Foreskin melanocyte (primary cell): ENCODE measurements at places on chromosomes 7 and 10.

GRCh38 chr7:72099784-72100183, 312.4 kb downstream of the CALN1 start:
- no peak for DNase-seq

GRCh38 chr10:63383141-63383540, 82.6 kb downstream of the JMJD1C start:
- no peak for DNase-seq

GRCh38 chr10:122462533-122463465, 1.4 kb downstream of the HTRA1 start:
- DNase-seq, result no peak

DNA sequence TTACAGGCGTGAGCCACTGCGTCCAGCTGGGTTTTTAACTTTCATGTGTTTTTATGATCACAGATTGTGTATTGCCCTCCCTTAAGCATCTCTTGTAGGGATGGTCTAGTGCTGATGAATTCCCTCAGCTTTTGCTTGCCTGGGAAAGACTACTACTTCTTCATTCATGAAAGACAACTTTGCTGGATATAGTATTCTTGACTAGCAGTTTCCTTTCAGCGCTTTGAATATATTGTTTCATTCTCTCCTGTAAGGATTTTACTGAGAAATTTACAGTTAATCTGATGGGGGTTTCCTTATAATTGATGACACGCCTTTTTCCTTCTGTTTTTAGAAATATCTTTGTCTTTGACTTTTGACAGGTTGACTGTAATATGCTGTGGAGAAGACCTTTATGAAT, 33.2 kb downstream of the STK31 start:
- DNase-seq, result no peak

DNA sequence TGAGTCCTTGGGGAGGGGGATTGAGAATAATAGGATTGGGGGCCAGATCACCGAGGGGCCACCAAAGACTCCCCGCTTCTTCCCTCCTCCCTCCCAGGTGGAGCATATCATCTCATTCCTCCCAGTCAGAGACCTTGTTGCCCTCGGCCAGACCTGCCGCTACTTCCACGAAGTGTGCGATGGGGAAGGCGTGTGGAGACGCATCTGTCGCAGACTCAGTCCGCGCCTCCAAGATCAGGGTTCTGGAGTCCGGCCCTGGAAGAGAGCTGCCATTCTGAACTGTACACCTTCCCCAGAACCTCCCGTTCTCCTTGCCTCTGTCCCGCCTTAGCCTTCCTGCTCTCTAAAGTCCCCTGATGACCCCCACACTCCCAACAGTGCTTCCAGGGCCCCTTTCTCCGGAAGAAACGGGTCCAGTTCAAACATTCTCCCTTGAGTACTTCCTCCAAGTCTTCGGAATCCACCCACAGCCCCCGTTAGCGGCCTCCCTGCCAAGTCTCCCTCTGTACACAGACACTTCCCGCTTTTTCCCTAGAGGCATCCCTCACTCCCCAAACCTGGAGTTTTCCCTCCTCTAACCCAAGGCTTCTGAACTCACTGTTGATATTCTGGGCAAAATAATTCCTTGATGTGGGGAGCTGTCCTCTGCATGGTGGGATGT, 4.1 kb downstream of the FBXO24 start:
- DNase-seq, result no peak

- no peak for DNase-seq
Observed at GRCh38 chr10:80407812-80408241, 524 bp upstream of the PRXL2A start.

DNA sequence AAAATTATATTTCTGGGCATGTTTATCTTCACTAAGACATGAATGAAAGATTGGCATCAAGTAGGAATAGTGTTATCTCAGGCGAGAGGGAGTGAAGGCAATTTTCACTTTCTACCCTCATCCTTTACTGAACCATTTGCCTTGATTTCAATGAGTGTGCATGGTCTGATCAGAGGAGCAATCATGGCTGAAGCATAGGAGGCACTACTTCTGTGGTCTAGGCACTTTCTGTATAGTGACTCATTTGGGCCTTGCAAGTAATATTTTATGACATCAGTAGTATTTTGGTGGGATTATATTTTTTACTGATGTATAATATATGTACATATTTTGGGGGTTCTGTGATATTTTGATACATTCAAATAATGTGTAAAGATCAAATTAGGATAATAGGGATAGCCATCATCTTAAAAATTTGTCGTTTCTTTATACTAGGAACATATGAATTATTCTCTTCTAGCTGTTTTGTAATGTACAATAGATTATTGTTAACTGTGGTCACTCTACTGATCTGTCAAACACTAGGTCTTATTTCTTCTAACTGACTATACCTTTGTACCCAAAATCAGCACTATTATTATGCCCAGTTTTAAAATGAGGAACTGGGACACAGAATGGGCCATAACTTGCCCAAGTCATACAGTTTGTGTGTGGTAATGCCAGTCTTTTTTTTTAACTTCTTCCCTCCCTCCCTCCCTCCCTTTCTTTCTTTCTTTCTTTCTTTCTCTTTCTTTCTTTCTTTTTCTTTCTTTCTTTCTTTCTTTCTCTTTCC, 101.9 kb downstream of the RAB11FIP2 start:
- no peak for DNase-seq

DNA sequence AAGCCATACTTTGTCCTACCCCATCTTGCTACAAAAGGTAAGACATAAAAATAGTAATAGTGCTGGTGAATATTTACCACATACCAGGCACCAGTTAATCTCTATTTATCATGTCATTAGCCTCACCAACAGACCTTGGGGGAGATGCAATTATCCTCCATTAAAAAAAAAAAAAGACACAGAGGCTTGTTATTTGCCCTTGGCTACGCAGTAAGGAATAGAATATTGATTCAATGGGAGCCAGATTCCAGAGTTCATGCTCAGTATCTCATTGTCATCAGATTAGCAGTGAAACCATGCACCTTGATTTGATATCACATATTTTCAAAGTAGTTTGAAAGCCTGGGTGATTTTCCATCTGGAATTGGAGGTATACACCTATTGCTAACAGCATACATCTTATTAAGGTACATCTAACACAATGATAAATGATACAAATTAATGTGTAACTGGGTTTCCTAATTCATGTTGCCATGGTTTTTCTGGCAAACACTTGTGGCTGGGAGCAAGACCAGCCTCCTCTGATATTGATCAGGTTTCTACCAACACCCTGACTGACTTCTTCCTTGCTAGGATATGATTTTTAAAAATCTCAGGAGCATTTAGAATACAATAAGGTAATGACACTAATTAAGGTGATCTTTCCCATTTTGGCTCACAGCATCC, 67.1 kb upstream of the PRR15 start:
- DNase-seq, result no peak

DNA sequence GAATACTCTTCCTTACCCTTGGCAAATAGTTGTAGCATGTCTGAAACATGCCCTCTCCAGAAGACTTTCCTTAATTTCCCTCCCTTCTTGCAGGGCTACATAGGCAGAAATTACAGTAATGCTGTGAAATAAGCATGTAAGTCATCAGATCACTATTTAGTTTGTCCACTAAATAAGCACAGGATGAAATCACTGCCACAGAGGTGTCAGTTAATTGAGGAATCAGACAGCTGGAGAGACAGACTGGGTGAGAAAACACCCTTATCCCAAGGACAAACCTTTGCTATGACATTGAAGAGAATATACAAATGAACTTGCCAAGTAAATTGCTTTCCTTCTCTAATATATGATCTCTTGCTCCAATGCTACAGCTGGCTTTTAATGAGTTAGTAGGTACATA, 129.3 kb downstream of the CHRM2 start:
- DNase-seq, result no peak

DNA sequence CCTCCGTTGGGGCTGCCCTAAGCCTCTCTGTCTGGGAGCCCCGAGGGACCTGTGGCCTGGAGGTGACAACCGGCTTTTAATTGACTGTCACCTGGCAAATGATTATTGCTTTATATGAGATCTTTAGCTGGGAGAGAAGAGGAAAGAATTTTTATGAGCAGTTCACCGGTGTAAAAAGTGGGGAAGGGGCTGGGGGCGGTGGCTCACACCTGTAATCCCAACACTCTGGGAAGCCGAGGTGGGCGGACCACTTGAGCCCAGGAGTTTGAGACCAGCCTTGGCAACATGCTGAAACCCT, 2.6 kb upstream of the COX19 start:
- no peak for DNase-seq

DNA sequence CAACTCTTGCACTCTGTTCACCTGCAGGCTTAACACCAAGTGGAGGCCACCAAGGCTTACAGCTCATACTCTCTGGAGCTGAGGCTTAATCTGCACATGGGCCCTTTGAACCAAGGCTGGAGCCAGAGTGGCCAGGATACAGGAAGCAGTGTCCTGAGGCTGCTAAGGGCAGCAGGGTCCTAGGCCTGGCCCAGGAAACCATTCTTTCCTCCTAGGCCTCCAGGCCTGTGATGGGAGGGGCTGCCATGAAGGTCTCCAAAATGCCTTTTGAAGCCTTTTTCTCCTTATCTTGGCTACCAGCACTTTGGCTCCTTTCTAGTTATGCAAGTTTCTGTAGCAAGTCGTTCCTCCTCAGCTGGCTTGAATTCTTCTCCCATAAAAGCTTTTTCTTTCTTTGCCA, 68.0 kb upstream of the GNAI1 start:
- DNase-seq, result no peak

DNA sequence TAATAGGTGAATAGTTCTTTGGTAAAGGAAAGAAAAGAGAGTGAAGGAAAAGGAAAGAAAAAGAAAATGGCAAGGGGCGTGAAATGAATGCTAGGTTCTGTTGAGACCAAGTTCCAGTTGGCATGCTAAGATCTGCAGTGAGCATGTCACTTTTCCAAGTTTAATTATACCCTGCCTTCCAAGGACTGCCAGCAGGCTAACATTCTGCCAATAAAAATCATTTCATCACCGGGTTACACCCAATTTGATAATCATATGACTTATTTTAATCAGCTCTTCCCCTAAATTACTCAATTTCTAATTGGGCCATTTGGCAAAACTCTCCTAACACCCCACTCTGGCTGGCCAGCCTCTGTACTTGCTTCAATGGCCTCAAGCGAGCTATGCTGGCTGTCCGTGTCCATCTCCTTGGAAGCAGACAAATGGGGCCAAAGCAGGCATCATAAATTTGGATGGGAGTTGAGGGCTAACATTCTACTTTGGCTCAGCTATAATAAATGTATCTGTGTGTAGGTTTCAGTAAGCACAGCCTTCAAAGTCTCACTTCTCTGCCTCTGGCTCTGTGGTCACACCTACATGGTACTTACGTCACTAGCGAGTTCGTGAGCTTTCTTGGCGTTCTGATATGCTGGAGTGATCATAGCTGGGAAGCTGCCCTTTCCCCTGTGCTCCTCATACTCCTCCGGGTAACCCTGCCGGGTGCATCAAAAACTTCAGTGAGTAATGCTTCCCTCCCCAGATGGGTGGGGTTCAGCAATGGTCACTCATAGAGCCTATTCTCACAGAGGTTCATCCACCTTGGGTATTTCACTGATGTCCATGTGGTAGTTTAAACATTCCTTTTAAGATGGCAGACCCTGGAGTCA, 17.3 kb downstream of the NRAP start:
- DNase-seq, result no peak

DNA sequence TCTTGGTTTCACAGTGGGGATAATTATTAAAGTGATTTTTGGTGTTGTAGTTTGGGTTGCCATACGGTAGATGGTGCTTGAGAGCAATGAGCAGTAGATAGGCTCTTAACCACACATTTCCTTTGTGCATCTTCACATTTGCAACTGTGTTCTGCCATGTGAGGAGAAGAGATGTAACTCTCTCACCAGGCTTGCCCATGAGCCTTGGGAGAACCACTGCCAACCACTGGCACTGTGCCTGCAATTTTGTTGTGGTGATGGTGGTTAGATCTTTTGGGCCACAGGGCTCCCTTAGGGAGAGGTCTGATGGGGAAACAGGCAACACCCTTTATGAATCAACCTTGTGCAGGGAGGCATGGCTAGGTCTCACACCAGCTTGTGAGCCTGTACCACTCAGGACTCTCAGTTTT, 204.3 kb downstream of the CCDC7 start:
- DNase-seq, result peak; percentile 2

- DNase-seq, result peak; percentile 40
Observed at GRCh38 chr7:30510124-30511075, 5.8 kb upstream of the GGCT start.

GRCh38 chr7:105036217-105037168, 22.5 kb downstream of the KMT2E start:
- no peak for DNase-seq
